ENCODE measurements at places on chromosomes 5 and 9. TPM values are rescaled to one million over a fixed set of nuclear protein-coding genes. Genes with fewer than 3 reads are reported as not detected.

DNA sequence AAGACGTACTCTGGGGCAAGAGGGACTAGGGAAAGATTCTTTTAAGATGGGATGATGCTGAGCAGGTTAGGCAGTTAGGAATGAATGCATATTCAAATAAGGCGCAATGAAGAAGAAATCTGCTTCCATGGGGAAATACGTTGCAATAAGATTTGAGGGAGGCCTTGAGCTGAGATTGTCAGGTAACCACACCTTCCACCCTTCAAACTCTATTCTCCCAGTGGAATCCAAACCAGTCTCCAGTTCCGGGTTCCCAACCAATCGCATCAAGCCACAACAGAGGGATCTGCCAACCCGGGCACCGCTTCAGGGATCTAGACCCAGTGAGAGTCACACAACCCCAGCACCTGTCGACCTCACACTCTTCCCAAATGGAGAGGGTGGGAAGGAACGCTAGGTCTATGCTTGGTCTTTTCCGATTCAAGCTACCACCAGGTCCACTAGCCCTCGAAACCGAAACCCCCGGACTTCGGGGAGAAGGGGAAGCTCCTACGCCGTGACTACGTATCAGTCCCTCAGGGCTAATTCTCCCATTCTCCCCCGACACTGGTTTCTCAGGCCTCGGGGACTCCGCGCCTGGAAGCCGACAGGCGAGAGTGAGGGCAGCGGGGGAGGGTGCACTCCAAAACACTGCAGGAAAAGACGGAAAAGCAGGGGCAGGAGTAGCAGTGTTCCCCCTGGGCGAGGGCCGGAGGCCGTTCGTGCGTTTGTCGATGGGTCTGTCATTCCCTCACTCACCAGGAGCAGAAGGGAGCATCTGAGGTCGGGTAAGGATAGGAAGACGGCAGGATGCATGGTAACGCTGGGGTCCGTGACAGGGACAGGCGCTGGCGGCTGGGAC is 534 bp downstream of the ERP44 start:
- DNase-seq: peak; percentile 44

Gene LSM11
- total RNA-seq: 6.5 TPM

GRCh38 chr5:138238034-138238433 is 24.9 kb upstream of the CDC23 start:
- DNase-seq: no peak

Gene GRIN1
- total RNA-seq: 0.52 TPM

DNA sequence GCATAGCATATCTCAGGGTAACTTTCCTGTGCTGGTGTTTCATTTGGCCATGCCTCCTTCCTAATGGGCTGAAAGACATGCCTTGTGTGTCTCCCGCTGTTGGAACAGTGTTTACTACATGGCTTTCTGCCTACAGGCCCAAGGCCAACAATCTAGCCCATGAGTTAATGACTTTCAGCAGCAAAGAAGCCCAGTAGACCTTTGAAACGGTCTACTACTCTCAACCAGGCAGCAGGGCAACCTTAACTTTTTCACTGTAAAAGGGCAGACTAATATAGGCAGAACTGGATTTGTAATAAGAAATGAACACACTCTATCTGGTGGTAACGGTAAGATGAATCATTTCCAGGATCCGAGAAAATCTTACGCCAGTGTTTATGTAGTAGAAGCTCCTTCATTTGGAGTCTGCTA is 21.0 kb downstream of the C5orf15 start:
- no peak for DNase-seq

Gene TMEM8B
- 2.0 TPM for total RNA-seq

DNA sequence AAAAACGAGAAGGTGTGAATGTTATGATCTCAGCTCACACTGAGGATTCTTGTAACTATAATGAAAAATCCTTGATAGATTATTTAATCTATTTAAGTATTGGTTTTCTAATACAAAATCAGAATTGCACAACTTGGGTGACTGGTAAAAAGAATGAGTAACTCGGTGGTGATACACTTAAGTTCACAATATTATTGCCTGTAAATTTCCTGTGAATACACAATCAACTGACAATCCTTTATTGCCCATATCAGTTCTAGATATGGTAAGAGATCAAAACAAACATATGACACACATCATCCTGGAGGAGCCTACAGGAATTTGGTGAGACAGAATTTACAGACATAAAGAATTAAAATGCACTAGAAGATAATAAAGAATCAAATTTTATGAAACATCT is 14.1 kb upstream of the LURAP1L start:
- no peak for DNase-seq

GRCh38 chr9:9341203-9341602 is 1271.6 kb downstream of the PTPRD start:
- no peak for DNase-seq

GRCh38 chr5:173961418-173961817 is 27.6 kb upstream of the C5orf47 start:
- DNase-seq: no peak

All from H7 (cell line).